ENCODE measurements at places on chromosomes 7 and 10.

DNA sequence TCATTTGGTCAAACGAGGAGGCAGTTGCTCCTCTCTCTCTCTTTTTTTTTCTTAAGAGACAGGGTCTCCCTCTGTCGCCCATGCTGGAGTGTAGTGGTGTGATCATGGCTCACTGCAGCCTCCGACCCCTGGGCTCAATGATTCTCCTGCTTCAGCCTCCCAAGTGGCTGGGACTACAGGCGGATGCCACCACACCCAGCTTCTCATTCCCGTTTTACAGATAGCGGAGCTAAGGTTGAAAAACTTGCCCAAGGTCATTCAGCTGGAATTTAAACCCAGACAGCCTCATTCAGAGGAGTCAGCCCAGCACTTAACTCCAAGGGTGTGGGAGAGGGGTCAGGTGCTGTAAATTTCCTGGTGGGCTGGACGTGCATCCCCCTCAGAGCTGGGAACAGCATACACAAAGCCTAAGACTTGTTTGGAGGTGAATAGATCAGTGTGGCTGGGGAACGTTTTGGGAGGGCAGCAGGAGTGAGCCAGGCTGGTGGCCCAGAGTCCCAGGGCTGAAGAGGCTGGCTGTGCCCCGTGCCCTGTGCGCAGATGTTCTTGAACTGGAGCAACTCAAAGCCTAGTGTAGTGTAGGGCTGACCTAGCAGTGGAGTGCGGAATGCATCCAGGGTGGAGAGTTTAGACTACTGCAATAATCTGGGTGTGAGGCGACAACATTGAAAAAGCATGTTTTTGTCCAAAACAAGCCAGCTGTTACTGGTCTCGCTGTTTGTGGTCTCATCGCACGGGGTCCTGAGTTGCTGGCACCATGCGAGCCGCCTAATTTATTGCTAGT is 2.3 kb downstream of the HTRA1 start:
- H3K36me3 ChIP-seq: peaks cover 5% of the 10 kb centered on the region
- H3K27me3 ChIP-seq: peaks cover 3% of the 10 kb centered on the region
- no peak for DNase-seq

DNA sequence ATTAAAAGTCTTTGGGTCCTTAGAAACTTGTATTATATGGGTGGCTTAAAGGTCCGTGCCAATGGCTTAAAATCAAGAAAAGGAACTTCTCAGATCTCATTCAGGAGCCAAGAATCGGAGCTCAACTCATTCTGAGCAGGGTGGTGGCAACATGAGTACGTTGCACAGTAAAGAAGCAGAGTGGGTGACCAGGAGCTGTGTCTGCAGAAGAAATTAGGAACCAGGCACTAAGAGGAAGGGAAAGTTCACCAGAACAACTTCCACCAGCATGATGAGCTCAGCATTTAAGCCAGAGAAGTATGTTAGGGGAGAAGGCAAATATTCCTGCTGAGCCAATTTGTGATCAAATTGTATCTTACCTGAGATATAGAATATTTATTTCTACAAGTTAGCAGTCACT is 236.0 kb upstream of the NRP1 start:
- no peak overlapping the region for H3K27ac ChIP-seq
- no peak overlapping the region for H3K4me3 ChIP-seq
- DNase-seq: no peak
- H3K36me3 ChIP-seq: no peaks in the 10 kb centered on the region

DNA sequence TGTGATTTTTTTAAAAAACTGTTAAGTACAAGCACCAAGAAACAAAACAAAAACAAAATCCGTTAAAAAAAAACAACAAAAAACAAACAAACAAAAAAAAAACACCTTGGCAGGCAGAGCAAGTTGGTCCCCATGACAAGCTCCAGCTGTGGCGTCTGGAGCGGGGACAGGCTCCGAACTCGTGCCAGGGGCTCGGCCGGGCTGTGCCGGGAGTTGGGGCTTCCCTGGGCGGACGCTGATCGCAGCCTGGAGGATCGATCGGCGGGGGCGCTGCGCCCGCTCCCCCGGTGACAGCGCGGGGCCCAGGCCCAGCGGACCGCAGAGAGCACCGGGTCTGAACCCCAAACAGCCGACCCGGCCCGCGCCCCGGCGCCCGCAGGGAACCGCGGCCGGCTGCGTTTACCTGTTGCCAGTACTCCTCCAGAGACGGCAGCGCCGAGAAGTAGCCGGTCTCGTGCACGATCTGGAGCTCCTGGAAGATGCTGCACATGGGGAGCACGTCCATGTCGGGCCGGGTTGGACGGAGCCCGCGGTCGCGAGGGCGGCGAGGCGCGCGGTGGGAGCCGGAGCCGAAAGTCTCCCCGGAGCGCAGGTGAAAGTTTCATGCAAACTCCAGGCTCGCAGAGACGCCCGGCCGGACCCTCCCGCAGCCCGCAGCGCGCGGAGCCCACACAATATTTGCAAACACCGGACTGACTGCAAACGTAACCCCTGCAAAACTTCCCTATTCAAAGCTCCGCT is at the start of gene KLF6:
Gene KLF6, minus strand, starts transcription at position 700 of the 741 bp plus-strand sequence. Its CDS starts 195 bp downstream, at position 505.
- peak; percentile 87 for DNase-seq
- H3K27ac ChIP-seq: peak within 1 kb of the TSS; percentile 100
- H3K4me3 ChIP-seq: peak within 1 kb of the TSS; percentile 80
- H3K36me3 ChIP-seq: peaks cover 45% of the 10 kb centered on the region

GRCh38 chr7:713488-714230 is 12.8 kb upstream of the DNAAF5 start:
- H3K36me3 ChIP-seq: no peaks in the 10 kb centered on the region
- no peak overlapping the region for H3K27ac ChIP-seq
- DNase-seq: no peak
- H3K27me3 ChIP-seq: peaks cover 3% of the 10 kb centered on the region

DNA sequence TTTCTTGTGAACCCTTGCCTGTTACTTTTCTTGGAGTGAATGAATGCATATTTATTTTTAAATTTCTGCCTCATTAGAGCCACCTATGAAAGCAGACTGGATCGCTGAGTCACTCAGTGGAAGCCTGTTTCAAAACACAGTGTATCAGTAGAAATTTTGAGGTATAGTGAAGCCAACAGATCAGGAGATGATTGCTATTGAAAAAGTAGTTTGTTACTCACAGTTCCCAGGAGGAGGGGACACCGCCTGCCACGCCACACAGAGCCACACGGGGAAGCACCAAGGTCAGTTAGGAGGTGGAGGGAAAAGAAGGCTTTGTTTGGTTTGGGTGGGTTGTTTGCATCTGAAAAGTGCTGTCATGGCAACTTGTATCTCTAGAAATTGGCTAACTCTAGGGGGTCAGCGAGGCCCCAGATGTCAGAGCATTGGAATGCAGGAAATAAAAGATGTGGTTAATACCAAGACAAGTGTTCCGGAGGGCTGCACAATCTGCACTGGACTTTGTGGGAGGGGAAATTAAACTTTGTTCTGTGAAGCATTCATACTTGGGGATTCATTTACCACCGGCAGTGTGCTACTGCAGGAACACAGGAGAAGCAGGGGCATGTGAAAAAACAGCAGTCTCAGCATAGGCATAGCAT is 106.4 kb upstream of the SDK1 start:
- no peaks in the 10 kb centered on the region for H3K36me3 ChIP-seq
- no peak overlapping the region for H3K4me3 ChIP-seq
- no peaks in the 10 kb centered on the region for H3K27me3 ChIP-seq
- DNase-seq: peak; percentile 74

GRCh38 chr7:77269360-77270093 is 69.9 kb upstream of the FGL2 start:
- no peaks in the 10 kb centered on the region for H3K27me3 ChIP-seq
- H3K27ac ChIP-seq: no peak overlapping the region
- no peaks in the 10 kb centered on the region for H3K4me1 ChIP-seq
- DNase-seq: peak; percentile 34

Data from osteoblast (primary cell).